ENCODE measurements at places on chromosomes 1 and 21. TPM values are rescaled to one million over a fixed set of nuclear protein-coding genes. Genes with fewer than 3 reads are reported as not detected.

The SUSD4 gene
- 0.85 TPM for total RNA-seq

The PPM1J gene
- 0.59 TPM for total RNA-seq

The EVA1C gene
- 1.5 TPM for total RNA-seq

The ASCL5 gene
- total RNA-seq, result not detected

The UBE2U gene
- not detected for total RNA-seq

The CD160 gene
- not detected for total RNA-seq

The LHX8 gene
- not detected for total RNA-seq

The PLEKHA6 gene
- 1.4 TPM for total RNA-seq

The SIPA1L2 gene
- 8.9 TPM for total RNA-seq

The CEP104 gene
- total RNA-seq, result 40.6 TPM

The CELA3A gene
- not detected for total RNA-seq

The REN gene
- total RNA-seq, result not detected

The TIAM1 gene
- 6.6 TPM for total RNA-seq

DNA sequence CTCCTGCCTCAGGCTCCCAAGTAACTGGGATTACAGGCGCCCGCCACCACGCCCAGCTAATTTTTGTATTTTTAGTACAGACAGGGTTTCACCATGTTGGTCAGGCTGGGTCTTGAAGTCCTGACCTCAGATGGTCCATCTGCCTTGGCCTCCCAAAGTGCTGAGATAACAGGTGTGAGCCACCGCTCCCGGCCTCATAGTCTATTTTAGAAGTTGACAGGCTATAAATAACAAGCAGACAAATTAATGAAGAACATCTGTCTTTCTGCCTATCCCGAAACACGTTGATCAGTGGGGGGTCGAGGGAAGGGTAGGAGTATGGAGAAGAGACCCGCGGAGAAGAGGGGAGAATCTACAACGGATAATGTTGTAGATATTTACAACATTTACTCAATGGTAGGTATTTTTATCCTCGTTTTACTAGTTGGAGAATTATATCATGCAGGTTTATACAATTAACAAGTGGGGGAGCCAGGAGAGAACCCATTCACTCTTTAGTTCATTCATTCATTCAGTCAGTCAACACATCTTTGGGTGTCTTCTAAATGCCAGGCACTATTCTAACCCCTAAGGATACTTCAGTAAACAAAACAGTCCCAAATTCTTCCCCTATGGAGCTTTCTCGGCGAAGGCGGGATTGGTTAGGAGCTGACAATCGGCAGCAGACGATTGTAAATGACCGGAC lies 497 bp upstream of the IFNAR2 start:
- DNase-seq, result no peak
- H3K4me1 ChIP-seq, result peaks cover 45% of the 10 kb centered on the region

DNA sequence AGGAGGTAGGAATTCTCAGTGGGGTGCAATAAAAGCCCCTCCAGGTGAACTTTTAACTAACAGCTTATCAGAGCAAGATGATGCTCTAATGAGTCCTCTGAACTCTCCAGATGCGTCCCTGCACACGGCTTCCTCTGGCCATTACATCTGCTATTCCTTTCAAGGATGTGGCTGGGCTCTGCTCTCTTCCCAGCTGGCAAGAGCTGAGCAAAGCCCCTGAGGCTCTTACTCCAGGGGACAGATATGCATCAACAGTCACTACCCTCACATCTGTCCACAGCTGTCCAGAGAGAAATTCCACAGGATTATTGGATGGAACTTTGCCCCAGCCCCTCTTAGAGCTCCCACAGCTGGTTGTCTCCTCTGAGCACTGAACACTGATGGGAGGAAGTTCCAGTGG lies 267.8 kb downstream of the C1orf94 start:
- no peaks in the 10 kb centered on the region for H3K4me1 ChIP-seq
- H3K4me3 ChIP-seq, result no peak overlapping the region
- DNase-seq, result no peak
- no peak overlapping the region for H3K27ac ChIP-seq
- H3K27me3 ChIP-seq, result peaks cover 2% of the 10 kb centered on the region
- H3K36me3 ChIP-seq, result no peaks in the 10 kb centered on the region

GRCh38 chr1:42128499-42128898 lies 24.7 kb upstream of the GUCA2B start:
- H3K36me3 ChIP-seq, result no peaks in the 10 kb centered on the region
- no peak for DNase-seq
- no peaks in the 10 kb centered on the region for H3K4me1 ChIP-seq
- H3K27ac ChIP-seq, result no peak overlapping the region
- H3K27me3 ChIP-seq, result peaks cover 31% of the 10 kb centered on the region

GRCh38 chr1:76257823-76258222 lies 183.3 kb downstream of the ST6GALNAC3 start:
- peaks cover 36% of the 10 kb centered on the region for H3K4me1 ChIP-seq
- no peaks in the 10 kb centered on the region for H3K36me3 ChIP-seq
- DNase-seq, result no peak
- H3K27me3 ChIP-seq, result no peaks in the 10 kb centered on the region
- H3K4me3 ChIP-seq, result no peak overlapping the region
- H3K27ac ChIP-seq, result no peak overlapping the region

- peaks cover 10% of the 10 kb centered on the region for H3K36me3 ChIP-seq
- no peak overlapping the region for H3K27ac ChIP-seq
- H3K4me1 ChIP-seq, result peaks cover 62% of the 10 kb centered on the region
These were observed 29.3 kb upstream of the TSPAN2 start for GRCh38 chr1:115118611-115119010.

DNA sequence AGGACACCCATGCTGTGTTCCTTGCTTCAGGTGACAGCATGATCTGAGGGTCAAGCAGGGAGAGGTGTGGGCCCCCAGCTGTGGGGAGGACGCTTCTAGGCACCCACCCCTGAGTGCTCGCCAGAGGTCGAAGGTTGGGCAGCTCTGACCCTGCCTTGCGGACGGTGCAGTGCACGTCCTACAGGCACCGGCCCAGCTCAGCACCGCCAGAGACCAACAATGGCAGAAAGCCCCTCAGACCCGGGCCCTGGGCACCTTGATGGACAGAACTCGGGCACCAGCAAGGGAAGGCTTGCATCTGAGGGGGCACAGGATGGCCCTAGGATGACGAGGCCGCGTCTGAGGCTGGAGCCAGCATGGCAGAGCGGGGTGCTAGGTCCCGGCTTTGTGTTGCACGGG lies 24.7 kb downstream of the NADK start:
- H3K36me3 ChIP-seq, result peaks cover 9% of the 10 kb centered on the region
- no peak for DNase-seq
- peaks cover 1% of the 10 kb centered on the region for H3K4me1 ChIP-seq
- no peak overlapping the region for H3K4me3 ChIP-seq

DNA sequence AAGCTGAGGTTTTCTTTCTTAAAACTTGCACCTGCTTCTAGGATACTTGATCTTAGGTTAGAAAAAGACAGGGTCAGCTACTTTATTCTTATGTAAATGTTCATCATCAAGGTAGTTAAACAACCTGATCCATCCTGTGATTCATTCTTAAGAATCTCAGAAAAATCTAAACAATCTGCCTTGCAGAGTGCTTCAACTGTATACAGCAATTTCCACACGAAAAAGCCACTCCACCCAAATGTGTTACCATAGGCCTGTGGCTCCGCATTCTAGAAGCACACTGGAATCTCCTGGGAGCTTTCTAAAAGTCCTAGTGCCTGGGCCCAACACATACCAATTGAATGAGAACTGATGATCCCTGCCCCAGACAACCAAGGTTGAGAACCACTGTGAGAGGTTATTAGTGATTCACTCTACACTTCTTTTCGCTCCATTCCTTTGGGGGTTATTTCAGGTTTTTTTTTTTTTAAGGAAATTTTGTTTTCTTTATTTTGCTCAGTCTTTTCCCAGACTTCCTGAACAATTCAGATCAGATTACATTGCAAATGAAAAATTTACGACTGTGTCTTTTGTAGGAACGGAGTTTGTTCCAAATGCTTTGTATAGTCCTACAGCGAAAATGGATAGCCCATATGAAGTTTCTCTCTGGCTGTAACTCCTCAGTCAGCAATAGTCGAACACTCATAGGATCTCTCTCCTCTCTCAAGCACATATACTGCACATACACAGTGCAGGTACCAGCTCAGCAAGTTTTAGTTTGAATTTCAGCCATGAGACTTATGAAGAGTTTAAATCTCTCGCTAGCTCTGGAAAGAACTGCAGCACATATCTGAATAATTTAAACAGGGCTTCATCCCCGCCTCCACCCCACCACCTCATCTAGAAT lies 16.1 kb downstream of the SMYD2 start:
- H3K4me1 ChIP-seq, result peaks cover 69% of the 10 kb centered on the region
- peak overlapping the region; percentile 81 for H3K27ac ChIP-seq
- no peaks in the 10 kb centered on the region for H3K27me3 ChIP-seq
- DNase-seq, result no peak

- H3K27me3 ChIP-seq, result no peaks in the 10 kb centered on the region
- H3K36me3 ChIP-seq, result no peaks in the 10 kb centered on the region
- no peak overlapping the region for H3K4me3 ChIP-seq
These were observed 81.7 kb upstream of the ZNF648 start for GRCh38 chr1:182143154-182143657.

DNA sequence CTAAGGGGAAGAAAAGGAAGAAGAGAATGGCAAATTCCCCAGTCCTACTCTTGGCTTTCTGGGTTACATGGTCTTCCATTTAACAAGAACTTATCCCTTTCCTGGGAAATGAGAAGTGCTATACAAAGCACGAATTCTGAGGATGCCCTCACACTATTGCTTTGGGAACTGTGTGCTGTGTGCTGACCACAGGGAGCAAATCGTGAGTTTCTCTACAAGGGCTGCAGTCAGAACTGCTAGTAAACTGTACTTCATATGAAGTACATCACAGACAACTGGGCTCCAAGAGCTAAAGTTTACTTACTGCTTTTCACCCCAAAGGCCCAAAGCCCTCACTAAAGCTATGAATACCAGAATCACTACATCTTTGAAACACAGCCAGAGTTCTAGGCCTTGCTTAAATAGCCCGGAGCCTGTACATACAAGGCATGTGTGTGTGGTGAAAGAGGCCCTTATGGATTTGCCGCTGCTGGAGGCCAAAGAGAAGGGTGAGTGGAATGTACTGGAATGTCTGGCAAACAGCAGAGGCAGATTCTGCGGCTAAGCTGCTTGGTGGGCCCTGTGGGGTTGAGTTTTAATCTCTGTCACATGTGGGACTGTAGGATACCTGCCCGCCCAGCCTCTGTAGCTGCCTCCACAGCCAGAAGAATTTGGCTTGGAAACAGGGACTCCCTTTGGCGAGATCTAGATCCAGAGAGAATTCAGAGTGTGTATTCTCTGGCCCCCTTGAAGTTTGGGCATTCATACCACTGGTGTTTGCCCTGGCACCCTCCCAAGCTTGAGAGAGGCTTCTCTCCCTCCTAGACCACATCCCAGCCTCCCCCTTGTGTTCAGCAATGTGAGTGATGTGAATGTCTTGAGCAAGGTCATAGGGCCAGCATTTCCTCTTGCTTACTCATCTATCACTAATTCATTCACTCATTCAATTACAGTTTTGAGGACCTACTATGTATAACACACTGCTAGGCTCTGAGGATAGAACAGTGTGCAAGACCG lies 21.9 kb upstream of the TRIM67 start:
- H3K27me3 ChIP-seq, result no peaks in the 10 kb centered on the region
- DNase-seq, result peak; percentile 95
- H3K36me3 ChIP-seq, result no peaks in the 10 kb centered on the region
- peaks cover 44% of the 10 kb centered on the region for H3K4me1 ChIP-seq

- H3K36me3 ChIP-seq, result no peaks in the 10 kb centered on the region
- no peak for DNase-seq
- no peak overlapping the region for H3K4me3 ChIP-seq
- H3K27ac ChIP-seq, result peak overlapping the region; percentile 100
- H3K4me1 ChIP-seq, result peaks cover 77% of the 10 kb centered on the region
These were observed 115.5 kb upstream of the IRF2BP2 start for GRCh38 chr1:234725177-234726132.

DNA sequence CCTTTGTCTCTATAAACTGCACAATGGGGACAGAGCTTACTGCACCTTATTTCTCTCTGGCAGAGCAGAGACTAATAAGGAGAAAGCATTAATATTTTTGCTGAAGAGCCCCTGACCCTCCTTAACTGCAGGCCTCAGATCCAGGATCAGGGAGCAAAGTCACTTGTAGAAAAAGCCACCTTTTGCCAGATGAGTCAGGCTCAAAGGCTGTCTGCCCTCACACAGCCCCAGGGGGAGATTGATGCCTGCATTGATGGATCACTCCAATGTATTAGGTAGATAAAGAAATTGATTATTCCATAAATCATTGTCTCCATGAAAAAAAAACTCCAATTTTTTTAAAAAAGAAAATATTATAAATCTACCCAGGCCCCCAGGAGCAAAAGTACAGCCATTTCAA lies 15.8 kb downstream of the GRIK3 start:
- H3K4me3 ChIP-seq, result no peak overlapping the region
- H3K4me1 ChIP-seq, result no peaks in the 10 kb centered on the region
- H3K36me3 ChIP-seq, result no peaks in the 10 kb centered on the region
- H3K27ac ChIP-seq, result no peak overlapping the region
- DNase-seq, result no peak
- H3K27me3 ChIP-seq, result peaks cover 6% of the 10 kb centered on the region

GRCh38 chr1:58107943-58108342 lies 438.6 kb downstream of the OMA1 start:
- H3K4me3 ChIP-seq, result no peak overlapping the region
- peaks cover 2% of the 10 kb centered on the region for H3K27me3 ChIP-seq
- DNase-seq, result no peak
- H3K4me1 ChIP-seq, result no peaks in the 10 kb centered on the region
- no peak overlapping the region for H3K27ac ChIP-seq

DNA sequence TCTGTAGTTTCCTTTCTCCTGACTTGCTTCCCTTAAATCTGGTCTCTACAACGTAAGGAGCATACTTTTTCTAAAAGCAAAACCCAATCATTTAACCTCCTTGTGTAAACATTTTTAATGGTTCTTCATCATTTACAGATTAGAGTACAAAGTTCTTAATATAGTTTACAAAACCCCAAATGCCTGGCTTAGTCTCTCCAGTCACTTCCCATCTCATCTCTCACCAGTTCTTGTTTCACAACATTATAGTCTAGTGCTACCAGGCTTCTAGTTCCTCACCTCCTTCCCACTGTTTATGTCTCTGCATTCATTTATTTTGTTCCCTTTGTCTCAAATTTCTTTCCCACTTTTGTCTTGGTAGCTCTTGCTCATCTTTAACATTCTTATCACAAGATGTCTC lies 168.4 kb downstream of the FASLG start:
- no peaks in the 10 kb centered on the region for H3K36me3 ChIP-seq
- no peak overlapping the region for H3K4me3 ChIP-seq

DNA sequence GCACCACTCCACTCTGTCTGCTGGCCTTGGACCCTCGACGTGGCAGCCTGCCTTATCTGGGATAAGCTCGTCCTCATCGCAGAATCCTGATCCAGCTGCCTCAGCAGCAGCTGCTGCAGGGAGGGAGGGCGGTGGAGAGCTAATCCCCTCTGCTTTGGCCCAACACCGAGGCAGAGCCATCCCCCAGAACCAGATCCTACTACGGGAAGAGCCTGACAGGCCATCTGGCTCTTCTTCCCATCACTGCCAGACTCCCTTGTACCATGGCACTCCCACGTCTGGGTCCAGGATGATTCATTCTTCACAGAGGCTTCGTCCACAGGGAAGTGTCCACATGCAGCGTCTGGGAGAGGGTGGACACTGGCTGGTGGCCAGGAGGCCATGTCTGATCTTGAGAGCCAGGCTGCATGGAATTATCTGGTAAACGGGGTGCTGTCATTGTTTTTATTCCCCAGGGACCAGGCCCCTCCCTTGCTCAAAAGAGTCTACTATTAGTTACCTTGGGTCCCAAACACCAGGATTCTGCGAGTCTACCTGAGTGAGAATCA lies 14.6 kb upstream of the PKP1 start:
- no peaks in the 10 kb centered on the region for H3K27me3 ChIP-seq
- H3K27ac ChIP-seq, result peak overlapping the region; percentile 90
- no peak overlapping the region for H3K4me3 ChIP-seq
- peaks cover 61% of the 10 kb centered on the region for H3K4me1 ChIP-seq

GRCh38 chr1:194355488-194356106 lies 1169.2 kb upstream of the B3GALT2 start:
- H3K4me1 ChIP-seq, result no peaks in the 10 kb centered on the region
- no peak for DNase-seq
- H3K27ac ChIP-seq, result no peak overlapping the region
- no peaks in the 10 kb centered on the region for H3K27me3 ChIP-seq
